Motor neuron (in vitro differentiated cells): ENCODE measurements at places on chromosomes 3 and 15. TPM values are rescaled to one million over a fixed set of nuclear protein-coding genes. Genes with fewer than 3 reads are reported as not detected.

UACA gene
- total RNA-seq, result 5.3 and 7.1 TPM in 2 replicates

IL16 gene
- 1.1 and 2.4 TPM in 2 replicates for total RNA-seq

- ATAC-seq, result peak; percentile 78
Measured at GRCh38 chr15:75178171-75178937, 23.3 kb upstream of the C15orf39 start.

GRCh38 chr3:40741729-40742128, 217.0 kb downstream of the ZNF621 start:
- ATAC-seq, result peak; percentile 93

KIF15 gene
- total RNA-seq, result 1.4 and 3.1 TPM in 2 replicates

DENND4A gene
- total RNA-seq, result 13.7 and 15.4 TPM in 2 replicates

NGLY1 gene
- 22.6 and 26.0 TPM in 2 replicates for total RNA-seq

NAA80 gene
- 4.4 and 7.5 TPM in 2 replicates for total RNA-seq

ITGA11 gene
- total RNA-seq, result 0.27 and 0.44 TPM in 2 replicates

GRCh38 chr3:14452740-14453710, 50.6 kb downstream of the SLC6A6 start:
- ATAC-seq, result peak; percentile 90

DNA sequence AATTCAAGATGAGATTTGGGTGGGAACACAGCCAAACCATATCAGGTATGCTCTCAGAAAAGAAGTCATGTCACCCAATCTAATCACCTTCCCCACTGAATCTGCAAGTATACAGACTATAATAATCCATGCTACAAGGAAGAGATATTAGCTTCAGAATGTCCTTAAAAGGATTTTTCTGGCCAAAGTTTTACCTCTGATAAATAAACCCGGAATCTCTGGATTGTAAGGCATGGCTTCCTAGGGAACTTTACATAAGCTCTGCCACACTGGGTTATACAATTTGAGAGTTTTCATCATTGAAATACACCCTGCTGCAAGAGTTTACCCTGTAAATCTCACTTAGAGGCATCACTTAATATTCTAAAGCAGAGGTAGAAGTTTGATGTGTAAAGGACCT, 330.5 kb upstream of the KCNMB2 start:
- no peak for ATAC-seq

- ATAC-seq, result no peak
Measured at GRCh38 chr3:173630849-173631248, 233.3 kb downstream of the NLGN1 start.

ZNF710 gene
- 9.8 and 11.3 TPM in 2 replicates for total RNA-seq
